Stimulated activated CD4-positive, alpha-beta T cell treated with anti-CD3 and anti-CD28 coated beads, Interleukin-12 subunit alpha, Interleukin-12 subunit beta, amount 100 ng/mL, for 4 hours (primary cell): ENCODE measurements at places on chromosomes 12 and 14.

- no peak for DNase-seq
Observed at GRCh38 chr12:25645427-25645826, 92.3 kb upstream of the LMNTD1 start.

GRCh38 chr12:89176676-89177075 is 175.6 kb downstream of the DUSP6 start:
- DNase-seq, result no peak

DNA sequence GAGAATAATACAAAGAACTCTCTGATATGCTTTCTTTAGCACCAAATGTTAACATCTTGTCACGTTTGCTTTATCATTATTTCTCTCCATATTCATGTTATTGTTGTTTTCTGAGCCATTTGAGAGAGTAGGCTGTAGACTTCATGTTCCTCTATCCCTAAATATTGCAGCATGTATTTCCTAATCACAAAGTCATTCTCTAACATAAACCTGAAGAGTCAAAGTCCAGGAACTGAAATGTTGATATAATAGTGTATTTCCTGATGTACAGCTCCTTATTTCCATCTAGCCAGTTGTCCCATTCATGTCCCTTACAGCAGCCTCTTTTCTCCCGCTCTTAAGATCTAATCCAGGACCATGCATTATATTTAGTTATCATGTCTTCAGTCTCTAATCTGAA is 72.8 kb downstream of the SPATS2 start:
- DNase-seq, result no peak

DNA sequence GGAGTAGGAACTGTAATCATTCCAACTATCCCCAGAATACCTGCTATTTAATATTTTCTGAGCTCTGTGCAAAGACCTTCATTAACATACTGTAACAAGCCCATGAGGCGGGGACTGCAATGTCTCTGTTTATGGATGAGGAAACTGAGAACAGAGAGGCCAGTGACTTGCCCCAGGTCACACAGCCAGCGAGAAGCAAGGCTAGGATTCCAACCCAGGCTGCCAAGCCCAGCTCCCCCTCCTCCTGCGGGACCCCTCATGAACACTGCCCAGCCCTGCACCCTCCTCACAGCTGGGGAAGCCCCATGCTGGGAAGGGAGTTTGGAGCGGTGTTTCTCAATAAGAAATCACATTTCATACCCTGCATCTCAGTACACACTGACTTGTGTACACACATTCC is 10.9 kb downstream of the HVCN1 start:
- DNase-seq, result no peak

DNA sequence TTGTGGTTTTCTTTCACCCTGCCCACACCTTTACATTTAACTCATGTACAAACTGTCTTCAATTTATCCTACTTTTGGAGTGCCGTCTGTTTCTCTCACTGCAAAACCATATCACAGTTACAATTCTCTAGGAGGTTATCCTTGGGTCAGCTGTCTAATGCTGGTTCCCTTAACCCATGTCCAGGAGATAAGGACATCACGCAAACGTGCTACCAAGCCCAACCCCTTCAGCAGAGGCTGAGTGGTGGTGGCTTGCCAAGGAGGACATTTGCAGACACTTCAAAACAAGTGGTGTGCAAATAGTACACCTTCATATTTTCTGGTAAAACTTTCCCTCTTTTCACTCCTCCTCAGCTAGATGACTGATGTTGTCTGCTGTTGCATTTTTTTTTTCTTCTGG is 167.9 kb downstream of the PAX9 start:
- DNase-seq, result no peak

DNA sequence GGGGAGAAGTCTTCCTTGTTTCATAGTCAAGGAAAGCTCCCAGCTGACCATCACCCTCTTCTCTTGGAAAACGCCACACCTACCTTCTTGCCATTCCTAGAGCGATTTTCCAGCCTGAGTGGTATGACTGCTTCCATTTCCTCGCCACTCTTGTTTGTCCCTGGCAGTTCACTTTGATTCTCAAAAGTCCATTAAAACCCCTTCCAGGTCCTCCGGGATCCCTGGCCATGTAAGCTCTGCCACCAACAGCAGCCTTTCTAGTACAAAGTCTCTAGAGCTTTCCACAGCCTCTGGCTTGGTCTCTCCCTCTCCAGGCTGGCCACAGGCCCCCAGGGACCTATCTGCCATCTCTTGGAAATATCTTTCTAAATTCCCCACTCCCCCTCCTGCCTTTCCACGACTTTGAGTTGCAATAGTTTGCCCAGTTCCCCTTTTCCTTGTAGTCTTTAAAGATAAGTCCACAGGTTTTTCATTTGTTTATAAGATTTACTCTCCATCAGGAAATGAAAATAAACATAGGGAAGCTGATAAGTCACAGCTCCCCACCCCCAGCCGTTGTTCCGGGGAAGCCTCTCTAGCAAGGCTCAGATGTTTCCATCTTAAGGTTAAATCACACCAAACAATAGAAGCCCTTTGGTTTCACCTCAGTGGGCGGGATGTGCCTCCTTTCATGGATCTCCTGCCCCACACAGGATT is 42.9 kb upstream of the SINHCAF start:
- DNase-seq, result no peak

- no peak for DNase-seq
Observed at GRCh38 chr14:58789736-58790135, 152.0 kb downstream of the DACT1 start.
